ENCODE measurements at places on chromosomes 4 and X. TPM values are rescaled to one million over a fixed set of nuclear protein-coding genes. Genes with fewer than 3 reads are reported as not detected.
A peak's percentile ranks its signal among the peaks of the same experiment; 100 is the strongest.

DNA sequence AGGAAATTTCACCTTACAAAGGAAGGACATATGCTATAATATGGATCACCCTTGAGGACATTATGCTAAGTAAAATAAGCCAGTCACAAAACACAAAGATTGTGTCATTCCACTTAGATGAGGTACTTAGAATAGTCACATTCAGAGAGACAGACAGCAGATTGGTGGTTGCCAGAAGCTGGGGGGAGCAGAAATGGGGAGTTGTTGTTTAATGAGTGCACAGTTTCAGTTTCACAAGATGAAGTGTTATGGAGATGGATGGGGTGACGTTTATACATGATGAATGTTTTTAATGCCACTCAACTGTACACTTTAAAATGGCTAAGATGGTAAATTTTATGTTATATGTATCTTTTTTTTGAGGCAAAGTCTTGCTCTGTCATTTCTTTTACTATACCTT lies 14.8 kb upstream of the SPON2 start:
- DNase-seq, result no peak

DNA sequence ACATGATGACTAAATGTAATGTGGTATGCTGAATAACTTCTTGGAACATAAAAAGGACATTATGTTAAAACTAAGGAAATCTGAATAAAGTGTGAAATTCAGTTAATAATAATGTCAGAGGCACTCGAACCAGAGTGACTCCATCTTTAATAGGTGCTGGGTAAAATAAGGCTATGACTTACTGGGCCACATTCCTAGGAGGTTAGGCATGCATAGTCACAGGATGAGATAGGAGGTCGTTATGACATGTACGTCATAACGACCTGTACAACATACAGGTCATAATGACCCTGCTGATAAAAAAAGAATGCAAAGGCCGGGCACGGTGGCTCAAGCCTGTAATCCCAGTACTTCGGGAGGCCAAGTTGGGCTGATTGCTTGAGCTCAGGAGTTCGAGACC lies 28.9 kb upstream of the OPHN1 start:
- DNase-seq, result no peak

GRCh38 chrX:101057093-101057714 lies 5.3 kb upstream of the TRMT2B start:
- no peak for DNase-seq

GRCh38 chrX:123906557-123907316 lies 46.9 kb downstream of the XIAP start:
- no peak for DNase-seq

GRCh38 chrX:44873415-44874276 lies 658 bp downstream of the KDM6A start:
- DNase-seq, result peak; percentile 66

GRCh38 chr4:165542476-165542875 lies 163.7 kb downstream of the CPE start:
- DNase-seq, result no peak

DNA sequence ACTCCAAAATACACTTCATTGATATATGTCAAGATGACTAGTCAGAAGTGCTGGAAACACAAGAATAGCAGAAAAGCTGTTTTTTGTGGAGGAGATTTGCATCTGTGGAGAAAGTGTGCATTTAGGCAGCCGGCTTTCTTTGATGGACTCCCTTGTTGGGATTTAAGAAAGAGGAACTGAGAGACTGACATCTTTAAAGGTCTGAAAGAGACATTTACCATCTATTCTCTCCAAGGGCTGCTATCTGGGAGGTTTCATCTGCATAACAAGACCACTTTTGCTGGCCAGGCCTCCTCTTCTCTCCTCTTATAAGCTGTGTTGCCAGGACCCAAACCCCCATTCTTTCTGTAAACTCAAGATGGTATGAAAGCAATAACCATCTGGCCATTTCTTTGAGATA lies 1065.0 kb downstream of the NLGN4X start:
- no peak for DNase-seq

DNA sequence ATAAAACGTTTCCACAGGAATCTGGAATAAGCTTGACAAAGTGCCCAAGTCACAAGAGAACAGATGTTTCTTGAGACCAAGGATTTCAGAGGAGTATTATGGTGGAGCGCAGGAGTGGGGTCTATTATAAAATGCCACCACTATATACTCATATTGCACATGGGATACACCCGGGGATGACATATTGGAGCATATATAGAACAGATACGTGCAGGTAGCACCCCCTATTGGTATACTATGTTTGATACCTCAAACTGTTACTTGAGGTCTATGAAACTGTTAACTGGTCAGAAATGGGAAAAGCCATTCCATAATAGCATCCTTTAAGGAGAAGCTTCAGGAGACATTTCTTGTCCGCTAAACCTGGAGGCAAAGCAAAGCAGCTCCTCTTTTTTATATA lies 86.0 kb downstream of the PCYT1B start:
- DNase-seq, result no peak

DNA sequence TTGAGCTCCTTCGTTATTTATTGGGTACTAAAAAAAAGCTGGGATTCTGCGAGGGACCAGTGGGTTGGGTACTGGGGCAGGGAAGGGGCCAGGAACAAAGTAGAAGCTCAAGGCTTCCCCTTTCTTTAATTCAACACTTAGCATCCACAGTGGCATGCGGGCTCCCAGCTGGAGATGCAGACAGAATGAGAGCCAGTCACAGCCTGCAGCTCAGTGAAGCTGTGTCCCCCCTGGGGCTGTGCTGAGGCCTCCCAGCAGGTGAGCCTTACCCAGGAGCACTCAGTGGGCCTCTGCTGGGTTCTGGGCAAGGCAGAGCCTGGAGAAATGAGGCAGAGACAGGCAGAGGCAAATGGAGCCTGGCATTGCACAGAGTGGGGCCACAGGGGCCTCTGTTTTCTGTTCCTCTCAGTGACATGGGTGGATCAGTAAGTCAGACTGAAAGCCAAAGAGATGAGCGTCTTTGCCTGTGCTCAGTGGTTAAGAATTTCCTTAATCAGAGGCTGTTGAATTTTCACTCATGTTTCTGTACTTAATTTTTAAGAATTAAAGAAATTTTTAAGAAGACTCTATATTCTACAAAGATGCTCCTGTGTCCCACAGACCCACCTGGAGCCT lies 181.4 kb upstream of the RBPJ start:
- DNase-seq, result no peak

GRCh38 chr4:67218883-67219282 lies 326.4 kb downstream of the CENPC start:
- no peak for DNase-seq

GRCh38 chr4:168854350-168854921 lies 155.6 kb downstream of the CBR4 start:
- no peak for DNase-seq

Gene MAGEE2
- 0.99 TPM for polyA plus RNA-seq

Gene NLGN3
- polyA plus RNA-seq, result 6.9 TPM

Gene FAM13A
- polyA plus RNA-seq, result 65.3 TPM

Gene SERPINA7
- polyA plus RNA-seq, result not detected

Gene NXF2
- 0.14 TPM for polyA plus RNA-seq

Gene TMPRSS11F
- not detected for polyA plus RNA-seq

Gene GRIA2
- polyA plus RNA-seq, result 3.4 TPM
